ENCODE measurements at places on chromosomes 13 and 19.

- peak; percentile 54 for DNase-seq
These were observed 495.9 kb downstream of the GPC5 start for GRCh38 chr13:91894316-91894715.

- DNase-seq = no peak
These were observed 4.8 kb downstream of the RNF126 start for GRCh38 chr19:658059-658839.

DNA sequence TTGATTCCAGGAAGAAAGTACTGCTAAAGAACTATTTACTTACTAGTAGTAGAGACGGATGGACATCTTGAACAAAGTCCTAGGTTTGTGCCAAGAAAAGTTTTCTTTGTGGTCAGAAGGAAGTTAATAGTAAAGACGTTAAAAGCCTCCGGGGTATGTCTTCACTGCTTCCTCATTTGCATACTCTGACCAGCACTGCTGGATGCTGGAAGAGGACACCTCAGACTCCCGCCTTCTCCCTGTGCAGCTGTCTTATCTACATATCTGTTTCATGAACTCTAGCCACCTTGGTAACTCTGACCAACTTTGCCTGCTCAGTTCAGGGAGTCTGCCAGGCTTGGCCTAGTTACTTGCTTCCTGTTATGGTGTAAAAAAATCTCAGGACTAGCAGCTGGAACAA, 1109.1 kb upstream of the MIR17HG start:
- peak; percentile 52 for DNase-seq

GRCh38 chr13:99870541-99870940, 101.0 kb downstream of the ZIC5 start:
- DNase-seq = no peak

GRCh38 chr13:74678308-74678965, 544.2 kb upstream of the KLF12 start:
- DNase-seq = no peak

- no peak for DNase-seq
These were observed 53.2 kb downstream of the COMP start for GRCh38 chr19:18737954-18738351.

- no peak for DNase-seq
These were observed 155.0 kb upstream of the SOX1 start for GRCh38 chr13:111911754-111912452.

GRCh38 chr13:73421310-73421912, 362.6 kb downstream of the KLF5 start:
- DNase-seq = peak; percentile 33

DNA sequence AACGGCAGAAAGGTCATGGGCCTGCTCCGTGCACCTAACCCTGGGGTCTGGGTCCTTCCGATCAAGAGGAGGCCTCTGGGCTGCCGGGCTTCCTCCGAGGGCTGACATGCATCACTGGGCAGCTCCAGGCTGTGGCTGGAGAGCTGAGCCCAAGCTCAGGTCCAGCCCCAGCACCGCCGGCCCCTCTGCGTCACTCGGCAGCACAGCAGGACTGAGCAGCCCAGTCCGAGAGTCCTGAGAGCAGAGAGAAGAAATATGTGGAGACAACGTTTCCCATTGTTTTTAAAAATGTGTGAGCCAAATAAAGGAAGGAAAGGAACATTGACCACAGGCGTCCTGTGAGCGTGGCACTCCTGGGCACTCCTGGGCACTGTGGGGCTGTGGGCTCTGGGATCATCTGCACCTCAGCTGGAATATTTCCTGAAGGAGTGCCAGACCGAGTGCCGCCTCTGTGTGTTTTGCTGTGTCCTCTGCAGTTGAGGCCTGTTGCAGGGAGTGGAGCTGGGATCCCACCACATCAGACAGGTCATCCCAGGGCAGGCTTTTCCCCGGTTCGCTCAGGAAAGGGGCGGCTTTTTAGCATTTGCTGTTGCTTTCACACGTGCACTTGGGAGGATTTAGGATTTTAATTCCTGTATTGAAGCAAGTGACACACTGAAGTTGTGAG, 37.8 kb upstream of the TFDP1 start:
- DNase-seq = no peak

DNA sequence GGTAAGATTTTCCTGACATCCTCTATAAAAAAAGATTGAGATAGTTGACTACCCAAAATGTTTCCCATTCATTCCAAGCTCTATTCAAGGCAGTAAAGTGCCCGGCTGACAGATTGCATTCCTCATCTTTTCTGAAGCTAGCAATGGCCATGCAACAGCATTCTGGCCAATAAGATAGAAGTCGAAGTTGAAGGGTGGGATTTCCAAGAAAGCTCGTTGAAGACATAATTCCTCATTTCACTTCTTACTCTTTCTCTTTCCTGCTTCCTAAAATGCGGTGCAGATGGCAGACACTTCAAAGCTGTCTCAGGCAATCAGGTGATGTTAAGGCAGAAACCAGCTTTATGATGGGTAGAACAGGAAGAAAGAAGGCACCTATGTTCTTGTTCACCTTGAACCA, 13.4 kb upstream of the ALOX5AP start:
- DNase-seq = no peak

DNA sequence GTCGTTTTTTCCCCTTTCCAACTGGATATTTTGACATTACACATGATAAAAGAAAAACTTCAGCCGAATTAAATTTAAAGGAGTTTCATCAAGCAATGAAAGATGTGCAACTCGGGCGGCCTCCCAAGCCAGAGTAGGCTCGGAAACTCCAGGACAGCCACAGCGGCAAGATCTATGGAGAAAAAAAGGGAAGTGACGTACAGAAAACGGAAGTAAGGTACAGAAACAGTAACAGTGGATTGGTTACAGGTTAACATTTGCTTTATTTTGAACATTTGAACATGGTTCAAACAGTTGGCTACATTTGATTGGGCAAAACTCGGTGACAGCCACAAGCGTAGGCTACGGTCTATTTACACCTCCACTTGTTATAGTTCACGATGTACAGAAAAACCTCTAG, 30.5 kb upstream of the FAM124A start:
- DNase-seq = no peak

DNA sequence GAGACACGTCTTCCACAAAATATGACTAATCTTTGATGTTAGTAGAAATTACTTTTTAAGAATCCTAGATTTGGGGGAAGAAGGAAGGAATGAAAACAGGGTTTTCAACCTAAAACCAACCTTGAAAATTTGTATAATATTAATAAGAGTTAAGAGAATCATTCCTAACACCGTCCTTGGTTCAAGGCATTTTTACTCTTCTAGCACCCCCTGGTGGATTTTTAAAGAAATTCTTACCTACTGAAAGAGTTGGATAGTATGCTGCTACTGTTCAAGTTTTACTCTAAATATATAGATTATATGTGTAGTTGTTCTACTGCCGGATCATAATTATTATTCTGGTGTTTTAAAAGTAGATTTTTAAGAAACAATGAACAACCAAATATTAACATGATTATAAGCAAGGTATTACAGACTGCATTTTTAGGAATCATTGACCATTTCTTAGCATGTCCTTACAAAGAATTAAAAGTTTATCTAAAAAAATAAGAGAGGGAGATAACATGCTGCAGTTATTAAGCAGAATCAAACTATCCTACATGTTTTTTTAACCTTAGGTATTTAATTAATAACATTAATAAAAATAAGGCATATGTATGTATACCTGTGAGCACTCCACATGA, 7.4 kb upstream of the SLITRK6 start:
- DNase-seq = peak; percentile 82

- DNase-seq = peak; percentile 87
These were observed 36.8 kb downstream of the INSR start for GRCh38 chr19:7257148-7258040.

DNA sequence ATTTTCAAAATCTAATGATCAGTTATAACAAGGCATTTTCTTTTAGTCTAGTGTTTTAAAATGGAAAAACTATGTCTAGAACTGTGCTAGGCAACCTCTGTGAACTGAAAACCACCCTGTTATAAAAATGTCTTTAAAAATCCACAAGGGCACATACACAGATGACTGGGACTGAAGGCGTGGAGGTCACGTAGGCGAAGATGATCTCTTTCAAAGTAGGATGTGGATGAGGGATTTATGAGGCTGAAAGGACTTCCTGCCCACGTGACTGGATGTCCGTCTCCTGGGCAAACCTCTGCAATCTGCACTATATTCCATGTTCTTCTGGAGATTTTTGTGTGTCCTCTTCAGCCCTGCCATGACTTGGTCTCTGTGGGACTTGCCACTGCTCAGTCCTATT, 84.2 kb upstream of the ZNF536 start:
- no peak for DNase-seq

GRCh38 chr19:20287070-20287469, 120.1 kb downstream of the ZNF486 start:
- no peak for DNase-seq

DNA sequence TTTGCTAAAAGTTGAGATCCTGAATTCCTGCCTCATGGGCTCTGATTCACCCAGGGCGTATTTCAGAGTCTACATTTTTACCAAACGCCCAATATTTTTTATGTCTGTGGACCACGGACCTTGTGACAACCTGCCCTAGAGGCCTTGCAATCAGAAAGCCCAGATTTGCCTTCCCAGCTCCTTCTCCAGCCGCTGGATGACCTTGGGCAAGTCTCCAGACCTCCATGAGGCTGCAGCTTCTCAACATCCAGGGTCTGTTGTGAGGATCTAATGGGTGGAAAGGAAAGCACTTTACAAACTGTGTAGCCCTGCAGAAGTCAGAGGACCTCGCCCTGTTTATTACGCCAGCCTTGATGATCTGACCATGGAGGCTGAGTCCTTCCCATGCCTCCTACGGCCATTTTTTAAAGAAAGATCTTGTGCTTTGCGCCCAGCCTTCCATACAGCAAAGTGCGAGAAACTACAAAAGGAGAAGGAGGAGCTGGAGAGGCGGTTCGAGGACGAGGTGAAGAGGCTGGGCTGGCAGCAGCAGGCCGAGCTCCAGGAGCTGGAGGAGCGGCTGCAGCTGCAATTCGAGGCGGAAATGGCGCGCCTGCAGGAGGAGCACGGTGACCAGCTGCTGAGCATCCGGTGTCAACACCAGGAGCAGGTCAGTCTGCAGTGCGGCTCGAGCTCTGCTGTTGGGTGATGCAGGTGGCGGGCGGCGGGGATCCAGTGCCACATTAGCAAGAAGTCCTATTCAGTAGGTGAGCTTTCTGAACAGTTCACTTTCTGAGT, 115.6 kb downstream of the SLC7A1 start:
- DNase-seq = peak; percentile 22

GRCh38 chr19:45191375-45191774, 12.8 kb downstream of the BLOC1S3 start:
- no peak for DNase-seq

GRCh38 chr13:34243403-34243802, 425.5 kb downstream of the RFC3 start:
- no peak for DNase-seq

DNA sequence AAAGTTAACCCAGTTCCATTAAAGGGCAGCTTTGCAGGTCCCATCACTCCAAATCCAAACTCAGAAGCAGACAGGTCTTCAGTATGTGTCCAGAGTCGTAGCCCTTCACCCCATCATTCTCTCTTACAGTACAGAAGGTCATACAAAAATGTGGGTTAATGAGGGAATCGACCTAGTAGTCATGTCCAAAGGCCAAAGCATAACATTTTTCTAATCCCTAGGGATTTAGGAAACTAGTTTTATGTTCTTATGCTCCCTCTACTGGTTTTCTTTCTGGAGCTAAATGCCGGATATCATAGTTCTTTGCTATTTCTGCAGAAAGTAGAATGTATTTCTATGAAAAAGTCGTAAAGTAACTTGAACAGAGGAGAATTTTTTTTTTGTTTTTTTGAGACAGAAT, 72.2 kb downstream of the DHRS12 start:
- DNase-seq = peak; percentile 81

DNA sequence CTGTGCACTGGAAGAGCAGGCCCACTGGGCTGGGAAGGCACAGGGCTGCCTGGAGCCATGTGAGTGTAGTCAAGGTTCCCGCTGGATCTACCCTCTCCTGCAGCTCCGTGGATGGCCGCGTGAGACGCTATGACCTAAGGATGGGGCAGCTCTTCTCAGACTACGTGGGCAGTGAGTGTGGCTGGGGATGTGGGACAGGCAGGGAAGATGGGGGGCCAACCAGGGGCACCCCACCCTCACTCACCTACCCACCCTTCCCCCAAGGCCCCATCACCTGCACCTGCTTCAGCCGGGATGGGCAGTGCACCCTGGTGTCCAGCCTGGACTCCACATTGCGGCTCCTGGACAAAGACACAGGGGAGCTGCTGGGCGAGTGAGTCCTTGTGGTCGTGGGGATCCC, 6.1 kb downstream of the WDR83 start:
- DNase-seq = no peak

- DNase-seq = no peak
These were observed 15.3 kb downstream of the SYDE1 start for GRCh38 chr19:15122331-15123030.

DNA sequence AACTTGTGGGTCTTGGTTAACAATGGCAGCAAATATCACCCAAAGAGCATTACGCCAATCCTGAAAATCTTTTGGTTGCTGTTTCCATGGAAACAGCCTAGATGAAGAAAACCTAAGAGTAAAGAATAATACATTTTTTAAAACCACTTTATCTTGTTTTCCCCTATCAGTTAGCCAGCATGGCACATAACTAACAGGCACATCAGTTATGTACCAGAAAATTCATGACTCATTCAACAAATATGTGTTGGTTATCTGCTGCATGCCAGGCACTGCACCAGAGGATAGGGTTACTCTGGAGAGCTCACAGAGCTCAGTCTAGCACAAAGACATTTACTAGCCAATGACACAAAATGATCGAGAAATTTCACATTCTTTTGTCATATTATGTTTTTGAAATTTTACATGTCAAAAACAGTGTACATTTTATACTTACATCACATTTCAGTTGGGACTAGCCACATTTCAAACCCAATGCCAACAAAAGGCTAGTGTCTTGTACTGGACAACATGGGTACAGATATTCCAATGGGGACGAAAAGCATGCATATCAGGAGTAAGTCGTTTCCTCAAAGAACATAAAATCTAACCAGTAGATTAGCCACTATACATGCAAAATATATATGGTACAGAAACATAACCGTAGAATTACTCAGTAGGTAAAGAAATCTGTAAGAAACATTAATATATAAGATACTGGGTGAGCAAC, 20.3 kb downstream of the LNX2 start:
- DNase-seq = peak; percentile 80

GRCh38 chr13:29503041-29503837, 92.2 kb downstream of the SLC7A1 start:
- DNase-seq = no peak

GRCh38 chr13:101523154-101524131, 71.0 kb downstream of the ITGBL1 start:
- DNase-seq = peak; percentile 39

DNA sequence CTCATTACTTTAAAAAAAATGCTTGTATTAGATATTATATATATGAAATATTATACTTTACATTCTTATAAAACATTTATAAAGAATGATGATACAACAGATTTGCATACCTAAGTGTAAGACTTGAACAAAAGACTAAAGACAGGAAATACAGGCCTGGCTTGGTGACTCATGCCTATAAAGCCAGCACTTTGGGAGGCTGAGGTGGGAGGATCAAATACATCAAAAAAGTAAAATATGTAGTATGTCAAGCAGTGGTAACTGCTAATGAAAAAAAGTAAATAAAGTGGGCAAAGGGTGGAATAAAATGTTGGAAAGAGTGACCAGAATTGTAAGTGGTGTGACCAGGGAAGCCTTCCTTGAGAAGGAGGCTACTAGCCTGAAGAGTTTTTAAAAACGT, 133.7 kb downstream of the GGACT start:
- DNase-seq = peak; percentile 57

Measured in fibroblast of pulmonary artery (primary cell).